ENCODE measurements at places on chromosomes 5 and 9. TPM values are rescaled to one million over a fixed set of nuclear protein-coding genes. Genes with fewer than 3 reads are reported as not detected.

- H3K4me1 ChIP-seq: no peaks in the 10 kb centered on the region
- H3K4me3 ChIP-seq: no peak overlapping the region
- H3K27ac ChIP-seq: no peak overlapping the region
- H3K36me3 ChIP-seq: no peaks in the 10 kb centered on the region
Observed at GRCh38 chr9:17433526-17433925, 145.3 kb upstream of the SH3GL2 start.

GRCh38 chr5:91474201-91474600, 91.1 kb upstream of the ARRDC3 start:
- no peaks in the 10 kb centered on the region for H3K36me3 ChIP-seq
- peaks cover 4% of the 10 kb centered on the region for H3K4me1 ChIP-seq
- no peaks in the 10 kb centered on the region for H3K27me3 ChIP-seq
- H3K4me3 ChIP-seq: no peak overlapping the region

GRCh38 chr9:83218411-83219090, 155.6 kb upstream of the RASEF start:
- peaks cover 3% of the 10 kb centered on the region for H3K4me1 ChIP-seq
- H3K4me3 ChIP-seq: no peak overlapping the region
- H3K27ac ChIP-seq: no peak overlapping the region
- no peaks in the 10 kb centered on the region for H3K36me3 ChIP-seq
- no peak for DNase-seq
- H3K27me3 ChIP-seq: peaks cover 42% of the 10 kb centered on the region

DNA sequence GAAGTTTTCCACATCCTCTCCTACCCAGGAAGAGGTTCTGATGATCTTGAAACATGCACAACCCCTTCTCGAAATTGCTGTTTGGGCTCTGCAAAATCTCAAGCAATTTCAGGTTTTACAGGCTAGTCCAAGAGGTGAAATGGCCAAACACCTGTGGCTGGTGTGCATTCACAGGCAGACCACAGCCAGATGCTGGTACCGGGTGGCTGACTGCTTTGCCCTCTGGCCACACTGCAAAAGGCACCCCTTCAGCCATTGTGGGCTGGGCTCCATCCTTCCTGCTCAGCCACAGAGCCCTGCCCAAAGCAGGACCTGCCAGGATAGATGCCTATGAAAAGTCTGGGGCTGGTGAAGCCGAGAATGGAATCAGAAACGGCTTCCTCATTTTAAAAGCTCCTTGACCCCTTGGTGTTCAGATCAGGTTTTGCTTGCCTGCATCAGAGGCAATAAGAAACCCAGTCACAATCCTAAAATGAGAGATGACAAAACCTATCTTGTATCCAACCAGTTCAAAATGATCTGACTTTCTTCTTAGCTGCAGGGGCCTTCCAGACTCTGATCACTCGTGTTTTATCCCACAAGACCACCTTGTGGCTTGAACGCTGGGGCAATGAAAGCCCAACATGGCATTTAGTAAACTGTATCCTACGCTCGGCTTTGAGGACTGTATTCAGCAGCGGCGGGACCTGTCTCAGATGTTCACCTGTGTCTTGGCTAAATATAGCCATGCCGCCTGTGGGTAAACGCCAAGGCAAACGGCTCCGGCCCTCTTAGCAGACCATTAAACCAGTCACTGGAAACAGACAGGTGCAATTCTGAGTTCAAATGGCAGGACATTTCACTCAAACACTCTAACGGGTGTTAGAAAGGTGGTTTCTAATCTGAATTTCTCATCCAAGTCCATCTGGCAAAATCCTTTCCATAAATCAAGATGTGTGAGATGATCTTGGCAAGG, 49.6 kb downstream of the EPB41L4B start:
- H3K4me3 ChIP-seq: no peak overlapping the region
- H3K27ac ChIP-seq: no peak overlapping the region
- no peaks in the 10 kb centered on the region for H3K4me1 ChIP-seq
- H3K36me3 ChIP-seq: no peaks in the 10 kb centered on the region

GRCh38 chr5:78504704-78505677, 143.6 kb downstream of the LHFPL2 start:
- peaks cover 69% of the 10 kb centered on the region for H3K27me3 ChIP-seq
- H3K4me1 ChIP-seq: peaks cover 5% of the 10 kb centered on the region
- DNase-seq: no peak

The GPR150 gene
- total RNA-seq: 0.94 TPM

The SRA1 gene
- 38.0 TPM for total RNA-seq

The IL13 gene
- 0.49 TPM for total RNA-seq

Data from activated naive CD4-positive, alpha-beta T cell treated with anti-CD3 and anti-CD28 coated beads for 36 hours (primary cell).